ENCODE measurements at places on chromosomes 6 and 20.

DNA sequence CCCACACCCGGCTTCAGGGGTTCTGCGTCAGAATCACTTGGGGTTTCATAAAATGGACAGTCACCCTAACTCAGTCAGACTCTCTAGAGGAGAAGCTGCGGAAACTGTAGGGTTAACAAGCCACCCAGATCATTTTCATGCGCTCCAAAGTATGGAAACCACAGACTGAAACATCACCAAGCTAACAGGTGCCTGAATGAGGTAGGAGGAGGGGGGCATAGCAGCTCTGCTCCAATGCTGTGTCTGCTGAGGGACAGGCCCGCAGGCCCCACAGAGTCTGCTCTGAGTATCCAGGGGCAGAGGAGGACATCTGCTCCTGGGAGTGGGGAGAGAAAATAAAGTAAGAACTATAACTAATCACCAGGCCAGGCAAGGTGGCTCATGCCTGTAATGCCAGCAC lies 97.1 kb upstream of the AKAP12 start:
- no peak for DNase-seq

DNA sequence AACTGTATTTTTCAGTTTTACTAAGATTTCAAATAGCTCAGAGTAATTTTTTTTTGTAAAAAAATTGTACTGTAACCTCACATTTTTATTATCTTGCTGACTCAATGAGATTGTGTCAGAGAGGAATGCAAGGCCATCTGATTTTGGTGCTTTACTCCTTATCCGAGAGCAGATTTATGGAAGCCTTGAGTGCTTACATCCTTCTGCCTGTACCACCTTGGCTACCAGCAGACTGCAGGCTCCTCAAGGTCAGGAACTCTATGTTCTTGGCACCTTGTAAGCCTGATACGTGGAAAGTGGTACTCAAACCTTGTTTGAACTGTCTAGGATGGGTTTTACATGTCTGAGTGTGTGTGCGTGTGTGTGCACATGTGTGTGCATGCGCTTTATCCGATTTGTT lies 80.1 kb upstream of the MLIP start:
- DNase-seq: no peak

- no peak for DNase-seq
Measured at GRCh38 chr6:127971945-127972391, 71.1 kb upstream of the THEMIS start.

DNA sequence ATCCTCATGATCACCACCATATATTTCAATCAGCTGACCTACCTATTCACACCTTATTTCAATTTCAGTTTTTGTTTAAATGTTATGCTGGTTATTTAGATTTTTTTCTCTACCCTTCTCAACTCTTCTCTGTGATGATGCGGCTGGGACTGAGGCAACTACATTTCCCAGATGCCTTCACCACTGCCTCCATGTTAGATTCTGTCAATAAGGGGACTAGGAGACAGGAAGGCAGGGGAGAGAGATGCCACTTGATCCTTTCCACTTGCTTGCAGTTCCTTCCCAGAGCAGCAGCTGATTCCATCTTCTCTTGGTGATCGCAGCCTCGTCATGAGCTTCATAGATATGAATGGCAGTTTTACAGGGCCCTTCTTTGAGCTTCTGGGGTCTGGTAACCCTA lies 33.5 kb upstream of the POU3F2 start:
- DNase-seq: no peak

DNA sequence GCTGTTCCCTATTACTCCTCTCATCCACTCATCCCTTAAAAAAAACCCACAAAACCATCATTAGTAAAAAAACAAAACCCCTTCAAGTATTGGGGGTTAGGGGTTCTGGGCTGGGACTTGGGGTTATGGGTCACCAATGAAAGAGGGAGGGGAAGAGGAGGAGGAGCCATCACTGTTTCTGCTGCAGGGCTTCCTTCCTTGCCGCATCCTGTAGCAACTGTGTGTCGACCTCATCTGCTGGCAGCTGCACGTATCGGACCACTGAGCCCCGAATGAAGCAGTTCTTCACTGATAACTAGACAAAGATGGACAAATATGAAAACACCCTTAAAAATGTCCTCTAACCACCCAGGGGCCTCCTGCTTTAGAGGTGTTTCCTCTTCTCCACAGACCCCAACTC lies 2.0 kb upstream of the VARS1 start:
- no peak for DNase-seq

DNA sequence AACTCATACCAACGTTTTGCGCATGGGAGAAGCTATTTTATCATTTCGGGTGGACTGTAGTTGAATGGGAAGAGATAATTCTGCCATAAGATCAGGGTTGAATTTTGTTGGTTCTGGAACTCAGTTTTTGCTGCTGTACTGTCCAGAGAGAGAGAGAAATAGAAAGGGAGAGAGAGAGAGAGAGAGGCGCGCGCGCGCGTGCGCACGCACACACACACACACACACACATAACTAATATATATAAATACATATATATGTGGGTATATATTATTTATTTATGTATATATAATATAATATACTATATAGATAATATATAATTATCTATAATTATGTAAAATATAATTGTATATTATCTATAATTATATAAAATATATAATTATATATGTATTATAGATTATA lies 21.9 kb downstream of the ATRN start:
- DNase-seq: no peak

DNA sequence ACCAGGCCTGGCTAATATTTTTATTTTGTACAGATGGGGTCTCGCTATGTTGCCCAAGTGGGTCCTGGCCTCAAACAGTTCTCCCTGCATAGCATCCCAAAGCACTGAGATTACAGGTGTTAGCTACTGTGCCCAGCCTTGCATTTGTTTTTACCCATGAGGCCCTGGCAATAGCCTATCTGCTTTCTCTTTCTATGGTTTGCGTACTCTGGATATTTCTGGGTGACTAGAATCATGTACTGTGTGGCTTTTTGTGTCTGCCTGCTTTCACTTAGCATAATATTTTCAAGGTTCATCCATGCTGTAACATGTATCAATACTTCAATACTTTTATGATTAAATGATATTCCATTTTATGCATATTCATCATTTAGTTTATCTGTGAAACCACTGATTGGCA lies 451.7 kb downstream of the GRIK2 start:
- DNase-seq: no peak

GRCh38 chr20:21048841-21049273 lies 57.3 kb downstream of the LINC00237 start:
- DNase-seq: no peak

- no peak for DNase-seq
Measured at GRCh38 chr6:163152701-163153100, 261.8 kb upstream of the QKI start.

DNA sequence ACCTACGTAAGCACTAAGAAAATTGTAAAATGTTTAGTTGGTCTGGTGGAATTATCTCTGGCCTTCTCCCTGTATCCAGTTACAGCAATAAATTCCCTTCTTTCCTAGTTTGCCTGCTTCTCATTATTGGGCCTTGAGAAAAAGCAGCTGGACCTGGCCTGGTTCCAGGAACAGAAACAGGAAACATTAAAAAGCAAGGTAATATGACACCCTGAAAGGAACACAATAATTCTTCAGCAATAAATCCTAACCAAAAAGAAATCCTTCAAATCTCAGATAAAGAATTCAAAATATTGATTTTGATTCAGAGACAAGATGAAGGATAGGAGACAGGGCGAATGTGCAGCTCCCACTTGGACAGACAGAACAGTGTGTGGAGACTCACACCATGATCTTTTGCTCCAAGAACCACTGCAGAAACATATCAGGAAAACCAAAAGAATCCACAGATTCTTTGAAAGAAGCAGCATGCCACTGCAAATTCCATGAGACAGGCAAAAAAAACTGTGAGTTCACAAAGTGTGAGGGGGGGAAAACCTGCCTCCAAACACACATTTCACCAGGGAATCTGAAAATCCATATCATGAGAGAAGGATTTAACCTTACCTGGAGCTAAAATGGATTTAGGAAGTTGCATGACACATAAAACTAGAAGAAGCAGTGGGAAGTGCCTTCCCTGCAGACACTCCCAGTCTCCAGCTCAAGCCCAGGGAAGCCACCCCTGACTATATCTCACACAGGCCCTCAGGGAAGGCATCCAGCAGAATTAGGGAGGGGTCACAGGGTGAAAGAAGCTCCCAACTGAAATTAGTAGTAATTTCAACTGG lies 28.9 kb downstream of the TREM1 start:
- peak; percentile 32 for DNase-seq

DNA sequence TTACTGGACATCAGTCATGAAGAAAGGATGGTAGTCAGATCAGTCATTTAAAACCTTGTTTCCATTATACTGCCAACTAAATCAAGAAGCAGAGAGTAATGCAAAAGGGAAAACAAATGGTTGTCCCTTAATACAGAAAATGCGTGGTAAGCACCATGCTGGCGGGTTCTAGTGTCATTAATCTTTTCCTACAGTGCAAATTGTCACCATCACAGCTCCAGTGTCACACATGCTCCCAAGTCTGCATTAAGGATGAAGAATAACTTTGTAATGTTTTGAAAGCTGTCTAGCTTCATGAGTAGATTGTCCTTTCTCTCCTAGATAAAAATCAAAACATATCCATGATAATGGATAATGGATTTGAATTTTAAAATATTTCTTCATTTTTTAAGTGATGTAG lies 735.6 kb downstream of the EPHA7 start:
- no peak for DNase-seq

- no peak for DNase-seq
Measured at GRCh38 chr20:56174416-56174815, 74.1 kb upstream of the MC3R start.

DNA sequence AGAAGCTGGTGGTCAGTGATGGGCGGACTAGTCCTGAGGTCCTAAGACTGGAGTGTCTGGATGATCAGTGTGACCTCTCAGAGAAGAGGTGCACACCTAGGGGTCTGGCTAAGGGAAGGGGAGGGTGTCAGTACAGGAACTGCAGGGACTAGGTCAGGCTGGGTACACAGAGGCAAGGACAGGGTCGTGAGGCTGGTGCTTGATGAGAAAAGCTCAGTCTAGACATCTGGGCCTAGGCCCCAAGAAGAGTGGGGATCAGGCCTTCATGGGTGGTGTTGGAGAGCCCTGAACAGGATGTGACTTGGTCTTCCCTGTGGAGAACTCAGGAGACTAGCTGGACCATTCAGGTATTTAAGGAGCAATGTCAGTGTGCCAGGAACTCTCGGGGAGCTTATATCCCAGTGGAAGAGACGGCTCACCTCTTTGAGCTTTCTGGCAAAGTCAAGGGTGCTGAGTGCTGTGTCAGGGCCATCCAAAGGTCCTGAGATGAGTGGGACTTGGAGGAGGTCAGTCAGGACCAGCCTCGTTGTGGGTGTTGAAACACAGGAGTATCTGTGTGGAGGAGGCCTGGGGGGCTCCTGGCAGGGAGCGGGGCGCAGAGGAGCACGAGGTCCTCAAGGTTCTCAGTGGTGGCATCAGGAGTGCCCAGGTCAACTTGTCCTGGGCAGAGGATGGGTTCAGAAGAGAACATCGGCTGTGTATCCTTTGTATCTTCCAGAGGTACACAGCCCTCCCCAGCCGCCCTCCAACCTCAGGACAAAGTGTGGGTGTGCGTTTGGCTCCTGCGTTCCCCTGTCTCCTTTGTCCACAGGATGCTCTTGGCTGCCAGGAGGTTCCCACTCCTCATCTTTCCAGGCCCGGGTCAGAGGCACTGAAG lies 13.3 kb upstream of the MYT1 start:
- no peak for DNase-seq

DNA sequence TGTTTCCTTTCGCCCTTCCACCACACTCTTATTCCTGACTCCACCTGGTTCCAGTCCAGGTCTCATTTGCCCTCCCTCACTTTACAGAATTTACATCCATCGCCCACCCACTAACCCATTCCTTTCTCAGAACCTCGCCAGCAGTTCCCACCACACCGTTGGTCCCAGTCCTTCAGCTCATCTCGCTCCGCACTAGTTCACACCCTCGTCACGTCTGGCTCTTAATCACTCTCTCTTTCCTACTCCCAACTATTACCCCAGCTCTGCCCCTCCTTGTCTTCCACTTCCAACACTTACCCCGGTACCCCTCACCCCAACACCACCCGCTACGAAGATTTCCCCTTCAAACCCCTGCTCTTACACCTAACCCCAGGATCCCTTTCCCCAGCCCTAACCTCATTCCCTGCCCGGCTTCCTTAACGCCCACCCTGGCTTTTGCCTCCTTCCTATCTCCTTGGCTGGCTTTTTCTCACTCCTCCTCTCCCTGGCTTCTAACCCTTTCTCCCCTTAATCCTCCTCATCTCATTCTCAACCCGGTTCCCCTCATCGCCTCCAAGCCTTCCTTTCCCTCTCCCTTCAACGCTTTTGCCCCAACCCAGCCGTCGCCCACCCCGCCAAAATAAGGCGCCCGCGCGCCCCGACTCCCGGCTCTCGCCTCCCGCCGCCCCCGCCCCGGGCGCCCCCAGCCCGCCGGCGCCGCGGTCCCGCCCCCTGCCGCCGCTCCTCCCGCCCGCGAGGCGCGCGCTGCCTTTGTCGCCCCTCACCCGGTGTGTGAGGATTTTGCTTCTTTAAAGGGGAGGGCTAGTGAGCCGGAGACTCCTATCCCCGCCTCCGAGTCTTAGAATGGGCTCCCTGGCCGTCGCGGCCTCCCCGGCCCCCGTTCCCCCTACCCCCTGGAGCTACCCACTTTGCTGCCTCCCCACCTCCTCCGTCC lies 542 bp downstream of the USP49 start:
- no peak for DNase-seq

- no peak for DNase-seq
Measured at GRCh38 chr6:155195903-155196302, 67.9 kb upstream of the CLDN20 start.

GRCh38 chr20:46607849-46608497 lies 43.3 kb downstream of the SLC13A3 start:
- no peak for DNase-seq

- no peak for DNase-seq
Measured at GRCh38 chr6:53532942-53533341, 12.0 kb downstream of the GCLC start.

All from COR-L47 (cell line).